ENCODE measurements at places on chromosomes 7 and 10.

GRCh38 chr10:125377368-125377767 is 217.0 kb upstream of the CTBP2 start:
- no peak for DNase-seq

DNA sequence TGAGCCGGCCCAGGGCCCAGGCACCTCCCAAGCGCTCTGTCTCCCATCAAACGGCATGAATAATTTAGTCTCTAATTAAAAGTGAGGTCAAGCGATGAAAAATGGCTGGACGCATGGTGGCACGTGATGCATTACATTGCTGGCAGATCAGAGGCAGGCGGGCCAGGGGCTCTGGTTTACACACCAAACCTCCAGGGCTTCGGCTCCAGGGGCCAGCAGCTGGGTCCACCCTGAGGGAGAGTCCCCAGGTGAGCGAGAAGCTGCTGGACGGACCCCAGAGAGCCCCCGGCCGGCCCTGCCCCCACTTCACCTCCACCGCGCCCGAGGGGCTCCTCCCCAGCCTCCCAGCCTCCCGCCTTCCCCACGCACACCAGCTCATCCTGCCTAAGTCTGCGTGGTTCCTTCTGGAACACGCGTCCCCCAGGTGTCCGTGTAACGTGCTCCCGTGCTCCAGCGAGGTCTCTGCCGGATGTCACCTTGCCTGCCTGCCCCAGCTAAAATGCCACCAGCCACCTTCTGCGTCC is 23.2 kb downstream of the UNCX start:
- DNase-seq: no peak

- DNase-seq: no peak
Observed at GRCh38 chr7:117312593-117313580, 10.0 kb downstream of the WNT2 start.

GRCh38 chr10:33241351-33241750 is 93.1 kb downstream of the NRP1 start:
- no peak for DNase-seq

- DNase-seq: no peak
Observed at GRCh38 chr7:91503934-91504555, 239.8 kb downstream of the FZD1 start.

DNA sequence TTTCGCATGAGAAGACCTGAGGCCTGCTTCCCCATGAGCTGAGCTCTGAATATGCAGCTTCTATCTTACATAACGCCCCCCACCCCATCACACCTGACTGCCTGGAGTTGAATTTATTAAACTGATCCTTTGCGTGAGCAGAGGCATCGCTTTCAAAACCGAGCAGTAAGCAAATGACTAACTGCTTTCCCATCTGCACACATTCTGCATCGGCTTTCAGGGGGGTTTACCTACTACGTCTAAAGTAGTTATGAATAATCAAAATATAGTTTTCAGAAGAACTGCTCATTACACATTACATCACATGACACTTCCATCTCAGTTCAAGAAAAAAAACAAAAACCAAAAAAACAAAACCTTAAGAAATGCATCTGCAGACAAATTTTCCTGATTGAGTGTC is 54.7 kb upstream of the EGR2 start:
- DNase-seq: no peak

DNA sequence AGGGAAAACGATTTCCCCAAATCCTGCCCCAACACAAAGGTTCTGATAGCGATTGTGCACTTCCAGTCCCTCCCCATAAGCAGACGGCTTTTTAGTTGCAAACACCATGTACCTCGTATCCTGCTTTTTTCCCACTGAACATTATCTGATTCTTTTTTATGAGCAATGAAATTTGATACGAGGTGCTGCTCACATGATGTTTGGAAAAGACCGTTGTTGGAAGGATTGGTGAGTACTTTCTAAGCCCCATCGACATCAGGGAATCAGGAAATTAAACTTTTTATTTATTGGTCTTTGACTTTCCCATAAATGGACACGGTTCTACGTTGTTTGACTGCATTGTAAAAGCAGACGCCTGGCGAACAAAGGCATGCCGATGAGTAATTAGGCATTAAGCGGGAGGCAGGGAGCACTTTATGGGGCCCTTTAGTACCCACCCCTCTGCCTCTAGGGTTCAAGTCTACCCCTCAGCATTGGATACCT is 49.4 kb downstream of the TEX36 start:
- no peak for DNase-seq

DNA sequence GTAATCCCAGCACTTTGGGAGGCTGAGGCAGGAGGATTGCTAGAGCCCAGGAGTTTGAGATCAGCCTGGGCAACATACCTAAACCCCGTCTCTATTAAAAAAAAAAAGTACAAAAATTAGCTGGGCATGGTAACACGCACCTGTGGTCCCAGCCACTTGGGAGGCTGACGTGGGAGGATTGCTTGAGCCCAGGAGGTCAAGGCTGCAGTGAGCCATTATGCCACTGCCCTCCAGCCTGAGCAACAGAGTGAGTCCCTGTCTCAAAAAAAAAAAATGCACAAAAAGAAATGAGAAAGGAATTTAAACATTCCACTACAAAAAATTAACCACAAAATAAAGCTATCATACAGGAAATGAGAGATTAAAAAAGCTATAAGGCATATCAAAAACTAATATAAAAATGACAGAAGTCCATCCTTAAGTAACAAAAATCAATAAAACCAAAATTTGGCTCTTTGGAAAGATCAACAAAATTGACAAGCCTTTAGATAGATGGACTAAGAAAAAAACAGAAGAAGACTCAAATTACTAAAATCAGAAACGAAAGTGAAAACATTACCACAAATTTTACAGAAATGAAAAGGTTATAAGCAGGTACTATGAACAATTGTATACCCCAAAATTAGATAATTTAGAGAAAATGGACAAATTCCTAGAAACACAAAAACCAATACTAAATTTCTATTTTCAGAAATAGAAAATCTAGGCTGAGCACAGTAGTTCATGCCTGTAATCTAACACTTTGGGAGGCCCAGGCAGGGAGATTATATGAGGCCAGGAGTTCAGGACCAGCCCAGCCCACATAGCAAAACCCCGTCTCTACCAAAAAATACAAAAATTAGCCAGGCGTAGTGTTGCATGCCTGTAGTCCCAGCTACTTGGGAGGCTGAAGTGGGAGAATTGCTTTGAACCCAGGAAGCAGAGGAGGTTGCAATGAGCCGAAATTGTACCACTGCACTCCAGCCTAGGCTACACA is 42.4 kb upstream of the NANOS1 start:
- DNase-seq: no peak

- no peak for DNase-seq
Observed at GRCh38 chr7:22791204-22792158, 31.2 kb downstream of the TOMM7 start.

GRCh38 chr7:11668727-11669126 is 163.3 kb downstream of the THSD7A start:
- DNase-seq: no peak

DNA sequence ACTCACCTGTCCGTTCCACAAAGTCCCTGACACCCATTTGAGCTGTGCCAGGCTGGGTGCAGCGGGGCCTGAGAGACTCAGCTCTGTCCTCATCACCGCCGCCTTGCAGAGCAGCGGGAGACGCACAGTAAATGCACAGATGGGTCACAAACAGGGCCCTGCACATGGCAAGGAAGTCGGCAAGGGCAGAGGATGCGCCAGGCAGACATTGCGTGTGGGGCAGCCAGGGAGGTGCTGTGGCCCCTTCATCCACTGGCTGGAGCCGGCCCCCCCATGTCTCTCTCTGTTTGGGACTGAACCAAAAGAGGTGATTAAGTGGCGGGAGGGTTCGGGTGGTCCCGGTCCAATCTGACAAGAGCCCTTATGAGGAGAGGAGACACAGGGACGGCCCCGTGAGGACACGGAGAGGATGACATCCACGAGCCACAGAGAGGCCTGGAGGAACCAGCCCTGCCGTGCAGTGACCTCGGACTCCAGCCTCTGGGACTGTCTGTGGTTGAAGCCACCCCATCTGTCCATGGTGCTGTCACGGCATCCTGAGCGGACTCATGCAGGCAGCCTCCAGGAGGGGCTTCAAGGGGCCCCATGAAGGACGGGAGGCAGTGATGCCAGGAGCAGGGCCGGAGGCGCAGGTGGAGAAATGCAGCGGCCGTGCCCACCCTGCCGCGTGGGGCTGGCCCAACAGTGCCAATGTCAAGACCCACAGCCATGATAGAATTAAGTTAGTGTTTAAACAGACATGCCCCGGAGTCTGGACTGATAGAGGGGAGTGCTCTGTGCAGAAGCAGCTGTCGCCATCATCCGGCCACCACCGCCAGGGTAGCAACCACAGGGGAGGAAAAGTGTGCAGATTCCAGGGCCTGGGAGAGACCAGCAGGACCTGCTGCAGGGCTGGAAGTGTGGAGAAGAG is 28.4 kb upstream of the FOXL3 start:
- no peak for DNase-seq

DNA sequence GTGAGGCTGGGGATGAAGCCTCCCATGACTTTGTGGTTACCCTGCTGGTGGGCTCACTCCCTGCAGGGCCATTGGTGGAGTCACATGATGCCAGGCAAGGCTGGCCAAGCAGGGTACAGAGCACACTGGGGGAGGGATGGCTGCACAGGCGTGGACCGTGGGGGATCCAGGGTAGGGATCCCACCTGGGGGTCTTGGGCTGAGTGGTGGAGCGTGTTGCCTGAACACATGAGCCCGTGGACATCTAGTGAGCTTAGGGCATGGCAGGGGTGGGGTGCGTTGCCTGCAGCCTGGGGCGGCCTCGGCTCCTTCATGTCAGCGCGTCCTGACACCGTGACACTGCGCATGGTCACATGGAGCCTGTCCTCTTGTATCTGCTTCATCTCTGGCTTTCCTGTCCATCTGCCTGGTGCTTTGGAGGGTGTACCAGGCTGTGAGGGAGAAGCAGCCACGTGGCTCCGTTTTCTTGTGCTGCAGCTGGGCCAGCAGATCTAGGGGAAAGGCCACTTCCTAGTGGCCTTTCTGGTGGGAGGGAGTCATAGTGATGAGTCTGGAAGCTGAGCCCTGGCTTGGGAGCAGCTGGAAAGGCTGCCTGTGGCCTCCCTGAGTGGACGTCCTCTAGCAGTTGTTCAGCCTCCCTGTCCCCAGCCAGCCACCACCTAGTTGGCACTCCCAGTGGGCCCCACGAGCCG is 96.2 kb downstream of the LHPP start:
- DNase-seq: no peak
